ENCODE measurements at places on chromosomes 12 and 14.

- no peak for DNase-seq
Measured at GRCh38 chr12:60169904-60170303, 574.1 kb downstream of the SLC16A7 start.

- peak; percentile 25 for DNase-seq
Measured at GRCh38 chr14:64918216-64918615, 4.0 kb downstream of the CHURC1 start.

GRCh38 chr12:130826151-130826801 lies 12.8 kb downstream of the STX2 start:
- DNase-seq: peak; percentile 69

DNA sequence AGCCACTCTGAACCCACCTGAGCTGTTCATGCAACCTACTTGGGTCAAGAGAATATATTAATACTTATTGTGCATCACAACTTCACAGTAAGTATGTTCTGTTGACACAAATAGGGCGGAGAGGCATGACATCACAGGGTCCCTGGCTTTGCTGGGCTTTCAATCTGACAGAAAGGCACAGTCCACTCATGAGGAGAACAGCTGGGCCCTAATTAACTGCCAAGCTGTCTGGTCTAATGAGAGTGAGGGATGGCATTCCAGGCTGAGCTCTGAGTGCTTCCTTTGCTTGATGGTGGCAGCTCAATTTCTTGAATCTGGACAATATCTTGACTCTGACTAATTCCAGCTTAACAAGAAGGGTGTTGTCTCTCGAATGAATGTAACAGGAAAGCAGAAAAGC lies 2.0 kb downstream of the EFCAB11 start:
- DNase-seq: no peak

DNA sequence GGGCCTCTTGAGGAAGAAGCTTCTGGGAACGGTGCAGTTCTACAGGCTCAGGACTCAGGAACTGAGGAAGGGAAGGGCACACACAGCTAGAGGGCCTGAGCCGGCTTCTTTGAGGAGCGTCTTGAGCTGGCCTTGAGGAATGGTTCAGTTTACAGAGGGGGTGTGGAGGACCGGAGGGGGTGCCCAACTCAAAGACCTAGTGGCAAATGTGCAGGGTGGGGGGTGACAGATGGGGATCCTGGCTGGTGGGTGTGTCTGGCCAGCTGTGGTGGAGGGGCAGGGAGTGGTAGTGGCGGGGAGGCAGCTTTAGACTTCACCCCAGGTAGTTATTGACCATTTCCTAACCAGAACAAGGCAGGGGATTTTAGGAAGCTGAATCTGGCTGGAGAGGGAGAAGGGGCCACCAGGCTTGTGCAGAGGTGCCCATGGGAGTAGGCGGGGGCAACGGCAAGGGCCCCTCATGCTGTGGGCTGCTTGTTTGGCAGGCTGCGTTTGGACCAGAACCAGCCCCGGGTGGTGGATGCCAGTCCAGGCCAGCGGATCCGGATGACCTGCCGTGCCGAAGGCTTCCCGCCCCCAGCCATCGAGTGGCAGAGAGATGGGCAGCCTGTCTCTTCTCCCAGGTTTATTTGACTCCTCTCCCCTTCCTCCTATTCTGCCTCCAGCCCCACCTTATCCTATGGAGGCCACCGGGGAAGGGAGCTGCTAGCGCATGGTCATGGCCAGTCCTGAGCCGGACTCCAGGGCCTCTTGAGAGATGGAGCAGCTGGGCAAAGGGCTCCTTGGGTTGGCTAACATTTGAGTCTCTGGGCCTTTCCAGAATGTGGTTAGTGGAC lies 27.8 kb downstream of the PAPLN start:
- no peak for DNase-seq

DNA sequence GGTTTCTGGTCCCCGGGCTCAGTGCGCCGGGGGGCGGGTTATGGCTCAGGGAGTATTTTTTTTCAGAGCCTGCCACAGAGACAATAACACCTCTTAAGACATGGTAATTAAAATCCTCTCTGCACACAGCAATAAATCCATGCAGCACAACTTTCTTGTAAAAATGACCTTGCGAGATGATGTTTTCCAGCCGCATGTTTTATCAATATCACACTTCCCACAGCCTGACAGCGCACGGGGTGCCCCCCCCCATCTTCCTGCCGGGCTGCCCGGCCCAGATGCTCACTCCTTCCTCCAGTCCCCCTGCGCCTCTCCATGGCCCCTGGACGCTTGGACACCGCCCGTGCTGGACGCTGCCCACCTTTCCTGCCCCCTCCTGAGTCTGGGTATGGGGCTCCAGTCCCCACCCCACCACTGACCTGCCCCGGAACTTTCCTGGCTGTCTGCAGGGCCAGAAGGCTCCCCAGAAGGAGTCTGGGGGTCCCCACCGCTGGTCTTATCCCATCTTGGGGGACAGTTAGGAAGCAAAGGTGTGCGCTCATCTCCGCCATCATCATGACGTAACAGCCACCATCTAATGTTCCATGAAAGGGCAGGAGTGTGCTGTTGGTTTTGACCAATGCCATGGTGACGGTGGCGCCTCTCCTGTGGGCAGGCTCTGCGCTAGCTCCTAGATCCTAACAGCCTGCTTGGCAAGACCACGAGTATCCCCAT lies 182.9 kb downstream of the KIF26A start:
- DNase-seq: no peak

DNA sequence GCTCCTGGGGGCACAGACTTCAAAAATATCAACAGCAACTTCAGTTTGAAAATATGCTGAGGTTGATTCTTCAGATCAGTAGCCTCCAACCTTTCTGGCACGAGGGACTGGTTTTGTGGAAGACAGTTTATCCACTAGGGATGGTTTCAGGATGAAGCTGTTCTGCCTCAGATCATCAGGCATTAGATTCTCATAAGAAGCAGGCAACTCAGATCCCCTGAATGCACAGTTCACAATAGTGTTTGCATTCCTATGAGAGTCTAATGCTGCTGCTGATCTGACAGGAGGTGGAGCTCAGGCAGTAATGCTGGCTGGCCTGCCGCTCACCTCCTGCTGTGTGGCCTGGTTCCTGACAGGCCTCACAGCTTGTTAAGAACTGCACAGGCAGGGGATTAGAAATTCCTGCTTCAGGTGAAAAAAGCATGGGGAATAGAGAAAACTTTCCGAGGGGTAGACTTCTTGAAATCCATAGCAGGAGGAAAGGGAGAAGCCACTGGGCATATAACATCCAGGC lies 12.8 kb downstream of the EPYC start:
- no peak for DNase-seq

DNA sequence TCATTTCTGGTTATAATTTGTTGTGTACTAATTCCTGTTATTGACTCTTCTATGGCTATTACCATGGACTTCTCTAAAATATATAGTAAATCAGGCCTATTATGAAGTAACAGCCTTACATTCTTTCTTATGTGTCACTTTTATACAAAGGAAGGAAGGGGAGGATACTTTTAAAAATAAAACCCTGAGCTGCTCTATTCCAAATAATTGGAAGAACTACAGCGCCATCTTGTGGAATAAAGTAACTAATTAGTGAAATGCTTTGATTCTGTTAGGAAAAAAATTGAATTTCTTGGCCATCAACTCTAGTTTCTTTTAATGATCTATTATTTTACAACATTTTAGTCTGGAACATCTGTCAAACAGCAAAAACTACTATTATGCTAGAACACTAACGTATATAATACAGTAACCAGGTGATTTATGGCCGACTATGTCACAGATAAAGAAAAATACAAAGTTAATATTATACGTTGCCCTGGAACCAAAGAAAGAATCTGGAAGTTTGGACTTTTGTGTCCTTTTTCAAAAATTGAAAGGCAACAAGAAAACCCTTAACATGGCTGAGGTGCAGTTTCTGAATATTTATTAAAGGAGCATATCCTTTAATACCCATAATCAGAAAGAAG lies 55.0 kb upstream of the NELL2 start:
- peak; percentile 40 for DNase-seq

DNA sequence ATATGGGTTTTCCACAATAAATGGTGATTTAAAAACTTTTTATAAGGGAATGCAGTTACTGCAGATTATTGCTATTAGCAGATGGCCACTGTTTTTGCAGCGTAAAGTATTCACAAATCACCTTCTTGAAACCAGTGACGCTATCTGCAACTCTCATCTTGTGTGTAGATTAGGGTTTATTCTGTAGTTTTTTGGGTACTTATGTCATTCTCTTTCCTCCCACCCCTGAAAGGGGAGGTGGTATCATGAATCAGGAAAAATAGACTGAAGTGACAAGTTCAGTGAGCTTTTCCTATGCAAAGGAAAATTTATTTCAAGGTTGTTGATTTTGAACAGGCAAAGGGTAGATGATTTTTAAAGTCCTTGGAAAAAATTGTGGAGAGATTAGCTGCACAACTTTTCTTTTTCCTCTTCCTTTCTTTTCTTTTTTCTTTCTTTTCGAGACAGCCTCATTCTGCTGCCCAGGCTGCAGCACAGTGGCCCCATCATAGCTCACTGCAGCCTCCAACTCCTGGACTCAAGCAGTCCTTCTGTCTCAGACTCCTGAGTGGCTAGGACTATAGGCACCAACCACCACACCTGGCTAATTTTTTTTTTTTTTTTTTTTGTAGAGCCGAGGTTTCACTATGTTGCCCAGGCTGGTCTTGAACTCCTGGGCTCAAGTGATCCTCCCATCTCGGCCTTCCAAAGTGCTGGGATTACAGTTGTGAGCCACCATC lies 1.6 kb downstream of the FRS2 start:
- DNase-seq: no peak

DNA sequence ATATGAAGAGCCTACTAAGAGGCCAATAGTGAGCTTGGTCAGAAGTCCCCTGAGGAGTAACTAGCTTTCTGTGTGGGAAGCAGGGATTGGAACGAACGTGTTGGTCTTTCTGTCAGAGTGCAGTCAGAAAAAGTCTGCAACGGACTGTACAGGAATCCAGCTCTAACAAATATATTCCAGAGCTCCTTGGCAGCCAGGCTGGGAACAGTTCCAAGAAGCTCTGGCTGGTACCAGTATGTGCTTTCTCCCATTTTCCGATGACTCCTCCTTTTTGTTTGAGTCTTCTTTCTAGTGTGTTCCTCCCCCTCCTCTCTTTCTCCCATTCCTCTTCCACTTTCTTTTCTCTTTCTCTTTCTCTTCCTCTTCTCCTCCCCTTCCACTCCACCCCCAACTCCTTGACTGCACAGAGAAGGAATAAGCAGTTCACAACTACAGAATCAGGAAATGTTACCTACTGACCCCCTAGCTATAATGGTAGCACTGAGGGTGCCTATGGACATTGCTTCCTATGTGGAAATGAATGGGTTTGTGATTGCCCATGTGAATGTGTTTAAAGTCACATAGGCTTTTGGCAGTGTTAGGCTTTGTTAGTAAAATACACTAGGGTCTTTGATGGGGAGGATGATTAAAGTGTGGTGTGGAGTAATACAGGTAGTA lies 59.9 kb downstream of the TTLL5 start:
- DNase-seq: peak; percentile 71

- DNase-seq: no peak
Measured at GRCh38 chr14:71240171-71240570, 332.9 kb downstream of the PCNX1 start.

DNA sequence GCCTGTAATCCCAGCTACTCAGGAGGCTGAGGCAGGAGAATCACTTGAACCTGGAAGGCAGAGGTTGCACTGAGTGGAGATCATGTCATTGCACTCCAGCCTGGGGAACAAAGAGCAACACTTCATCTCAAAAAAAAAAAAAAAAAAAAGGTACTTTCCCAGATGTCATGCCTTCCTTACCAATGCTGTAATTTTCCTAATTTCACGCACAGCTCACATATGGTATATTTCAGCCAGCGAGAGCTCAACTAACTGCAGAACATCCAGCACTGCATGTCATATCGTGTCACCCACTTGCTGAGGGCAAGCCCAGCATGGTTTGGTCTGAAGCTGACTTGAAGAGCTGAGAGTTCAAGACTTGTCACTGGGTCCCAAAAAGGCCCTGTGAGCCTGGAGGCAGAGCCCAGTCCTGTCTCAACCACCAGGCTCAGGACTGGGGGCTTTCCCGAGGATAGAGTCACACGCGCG lies 29.0 kb downstream of the NFKBIA start:
- no peak for DNase-seq

DNA sequence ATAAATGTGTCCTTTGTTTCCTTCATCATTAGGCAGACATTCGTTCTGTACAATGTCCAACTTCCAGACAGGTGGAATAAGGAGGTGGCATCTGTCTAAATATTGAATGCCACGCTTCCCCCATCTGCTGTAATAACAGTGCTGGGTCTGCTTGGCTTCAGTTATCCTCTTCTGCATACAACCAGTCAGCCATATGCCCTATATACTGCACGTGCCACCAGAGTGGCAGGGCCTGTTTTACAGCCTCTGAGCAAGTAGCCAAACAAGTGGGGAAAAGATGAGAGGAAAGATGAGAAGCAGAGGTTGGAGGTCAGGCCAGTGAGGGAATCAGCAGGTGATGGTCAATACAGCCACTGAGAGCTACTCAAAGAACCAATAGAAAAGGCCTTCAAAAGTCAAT lies 55.4 kb downstream of the OTX2 start:
- DNase-seq: no peak

GRCh38 chr12:91211866-91212265 lies 29.2 kb upstream of the DCN start:
- DNase-seq: no peak

GRCh38 chr12:31492599-31493196 lies 98.2 kb downstream of the DENND5B start:
- no peak for DNase-seq

DNA sequence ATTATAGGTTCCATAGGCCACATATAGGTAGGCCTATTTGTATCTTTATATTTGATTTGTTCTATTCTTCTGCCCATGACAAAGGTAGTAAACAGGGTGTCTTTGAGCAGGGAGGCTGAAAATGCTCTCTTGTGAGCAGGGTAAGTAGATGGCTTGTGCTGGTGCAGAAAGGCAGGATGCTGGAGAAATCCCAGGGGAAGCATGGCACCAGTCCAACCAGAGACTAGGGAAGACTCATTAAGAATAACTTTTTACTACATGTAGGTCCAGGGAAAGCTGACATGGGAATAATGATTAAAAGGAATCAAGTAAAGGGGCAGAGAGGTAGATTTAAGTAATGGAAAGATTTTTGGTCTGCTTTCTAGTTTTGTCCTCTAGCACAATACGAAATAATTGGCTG lies 245.0 kb downstream of the RGS6 start:
- no peak for DNase-seq

DNA sequence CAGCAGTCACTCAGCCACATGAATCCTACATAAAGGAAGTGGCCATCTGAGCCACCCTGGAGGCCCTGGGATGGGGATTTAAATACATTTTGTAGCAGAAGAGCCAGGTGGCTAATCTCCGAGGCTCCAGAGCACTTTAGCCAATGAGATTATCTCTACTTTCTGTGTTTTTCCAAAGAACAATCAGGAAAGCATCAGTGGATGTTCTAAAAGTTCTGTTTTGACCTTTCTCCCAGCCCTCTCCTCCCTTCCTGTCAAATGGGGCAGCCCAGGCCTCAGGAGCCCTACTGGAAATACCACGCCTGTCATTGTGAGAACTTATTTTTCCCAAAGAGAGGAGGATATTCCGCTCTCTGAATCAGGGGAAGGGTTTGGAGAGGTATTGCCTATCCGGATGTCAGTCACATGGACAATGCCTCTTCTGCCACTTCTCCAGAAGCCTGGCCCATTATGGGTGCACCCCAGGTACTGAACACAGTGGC lies 336.8 kb upstream of the FKBP4 start:
- no peak for DNase-seq

- no peak for DNase-seq
Measured at GRCh38 chr14:85479306-85479705, 50.6 kb upstream of the FLRT2 start.

GRCh38 chr12:24742378-24742777 lies 206.5 kb downstream of the BCAT1 start:
- DNase-seq: no peak

GRCh38 chr14:96268431-96269358 lies 12.7 kb downstream of the BDKRB1 start:
- DNase-seq: peak; percentile 96

Measured in AG08395 (cell line).